Stimulated activated CD8-positive, alpha-beta memory T cell treated with anti-CD3 and anti-CD28 coated beads, Interleukin-7, amount 100 ng/mL, for 4 hours (primary cell): ENCODE measurements at places on chromosomes 1 and 21.

- no peak for DNase-seq
Measured at GRCh38 chr1:54579337-54579781, 31.3 kb downstream of the ACOT11 start.

DNA sequence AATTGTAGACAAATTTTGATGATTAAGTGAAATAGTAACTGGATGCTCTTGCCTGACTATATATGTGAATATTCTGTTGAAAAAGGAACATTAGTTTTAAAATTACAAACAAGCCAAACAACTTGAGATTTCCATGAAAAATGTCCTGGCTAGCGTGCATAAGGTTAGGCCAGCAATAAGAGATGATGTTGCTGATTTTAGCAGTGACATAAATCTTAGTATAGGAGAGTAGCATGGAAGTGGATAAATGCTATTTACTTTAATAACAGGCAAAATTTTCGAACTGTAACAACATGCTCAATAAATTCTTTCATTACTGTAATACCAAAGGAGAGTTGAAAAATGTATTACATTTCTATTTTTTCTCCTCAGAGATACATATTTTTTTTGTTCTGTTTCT, 266.6 kb downstream of the LRRC7 start:
- DNase-seq, result no peak

DNA sequence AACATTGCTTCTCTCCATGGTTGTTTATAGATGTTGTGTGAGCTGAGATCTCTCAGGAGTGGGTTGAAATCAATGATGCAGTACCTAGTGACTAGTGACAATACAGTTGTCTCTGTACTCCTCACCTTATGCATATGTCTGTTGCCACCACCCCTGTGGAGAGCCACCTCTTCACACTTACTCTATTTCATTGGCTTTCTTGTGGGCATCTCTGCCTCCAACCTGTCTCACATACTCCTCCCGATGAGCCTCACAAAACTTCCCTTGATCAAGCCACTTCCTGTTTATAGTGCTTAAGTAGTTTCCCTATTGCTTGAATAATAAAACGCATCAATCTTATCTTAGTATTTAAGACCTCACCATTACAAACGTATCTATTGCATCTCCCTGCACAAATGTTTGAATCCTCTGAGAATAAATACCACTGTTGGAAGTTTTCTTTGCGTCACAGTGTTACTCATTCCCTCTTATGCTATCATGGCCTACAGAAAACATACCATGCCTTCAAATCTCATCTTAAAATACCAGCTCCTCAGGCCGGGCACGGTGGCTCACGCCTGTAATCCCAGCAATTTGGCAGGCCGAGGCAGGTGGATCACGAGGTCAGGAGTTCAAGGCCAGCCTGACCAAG, 54.7 kb upstream of the GREM2 start:
- DNase-seq, result no peak

GRCh38 chr1:8789314-8790214, 27.9 kb downstream of the RERE start:
- DNase-seq, result no peak

DNA sequence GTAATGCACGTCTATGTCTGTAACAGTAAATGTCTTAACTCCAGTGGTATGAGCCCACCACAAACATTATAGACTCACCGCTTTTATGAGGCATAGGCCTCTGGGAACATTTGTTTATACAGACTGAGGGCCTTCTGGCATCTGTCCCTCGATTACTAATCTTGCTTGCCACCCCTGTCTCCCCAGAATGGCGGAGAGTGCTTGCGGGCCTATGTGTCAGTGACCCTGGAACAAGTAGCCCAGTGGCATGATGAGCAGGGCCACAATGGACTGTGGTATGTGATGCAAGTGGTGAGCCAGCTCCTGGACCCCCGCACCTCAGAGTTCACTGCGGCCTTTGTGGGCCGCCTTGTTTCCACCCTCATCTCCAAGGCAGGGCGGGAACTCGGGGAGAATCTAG, 18.3 kb upstream of the SHISA4 start:
- DNase-seq, result no peak

- DNase-seq, result no peak
Measured at GRCh38 chr1:222224636-222225315, 323.1 kb downstream of the HHIPL2 start.

- DNase-seq, result peak; percentile 10
Measured at GRCh38 chr1:243842978-243843511, 7.0 kb downstream of the AKT3 start.

- DNase-seq, result no peak
Measured at GRCh38 chr1:222792744-222793143, 22.1 kb upstream of the DISP1 start.

- no peak for DNase-seq
Measured at GRCh38 chr1:113881661-113882060, 5.7 kb downstream of the BCL2L15 start.

DNA sequence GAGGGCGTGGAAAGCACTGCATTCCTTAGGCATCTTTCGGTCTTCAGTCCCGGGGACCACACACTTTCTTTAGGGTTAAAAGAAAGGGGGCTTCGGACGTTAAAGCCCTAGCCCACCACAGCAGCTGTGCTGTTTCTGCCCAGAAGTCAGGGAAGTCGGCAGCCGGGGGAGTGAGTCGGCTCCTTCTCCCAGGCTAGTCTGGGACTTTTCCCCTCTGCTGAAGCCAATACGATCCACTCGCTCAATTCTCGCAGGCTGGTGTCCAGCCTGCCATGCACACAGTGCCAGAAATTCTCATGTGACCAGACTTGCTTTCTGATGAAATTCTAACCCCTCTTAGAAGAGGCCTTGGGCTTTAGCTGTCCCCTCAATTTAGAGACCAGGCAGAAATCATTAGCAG, 67.7 kb downstream of the BCAR3 start:
- no peak for DNase-seq

DNA sequence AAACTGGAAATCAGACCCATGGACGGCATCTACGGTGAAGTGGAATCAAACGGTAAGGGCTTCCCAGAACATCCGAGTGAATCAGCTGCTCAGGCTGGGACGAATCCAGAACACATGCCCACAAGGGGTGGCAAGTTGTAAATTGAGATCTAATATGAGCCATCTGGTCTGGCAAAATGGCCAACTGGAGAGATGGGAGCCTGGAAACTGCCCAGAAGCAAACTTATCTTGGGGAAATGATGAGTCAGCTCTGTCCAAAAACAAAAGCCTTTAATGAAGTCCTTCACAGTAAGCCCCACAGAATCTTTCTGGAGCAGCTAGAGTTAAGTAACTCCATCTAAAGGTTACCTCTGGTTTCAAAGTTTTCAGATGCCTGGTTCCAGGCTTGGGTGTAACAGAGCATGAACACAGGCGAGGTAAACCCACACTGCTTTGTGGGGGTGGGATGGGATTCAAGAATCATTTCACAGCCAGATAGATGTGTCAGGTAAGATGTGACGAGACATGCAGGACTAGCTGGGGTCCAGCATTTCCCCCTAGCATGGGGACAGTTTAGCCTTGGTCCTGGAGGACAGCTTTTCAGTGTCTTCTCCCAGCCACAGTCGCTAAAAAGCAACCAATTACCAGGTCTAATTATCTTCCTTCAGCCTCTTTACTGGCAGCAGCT, 10.5 kb upstream of the SRP9 start:
- DNase-seq, result no peak

GRCh38 chr21:21188513-21189195, 190.4 kb downstream of the NCAM2 start:
- no peak for DNase-seq
